ENCODE measurements at places on chromosomes 11 and 22.

- DNase-seq, result no peak
These were observed 39.3 kb downstream of the SGSM1 start for GRCh38 chr22:24845041-24845898.

DNA sequence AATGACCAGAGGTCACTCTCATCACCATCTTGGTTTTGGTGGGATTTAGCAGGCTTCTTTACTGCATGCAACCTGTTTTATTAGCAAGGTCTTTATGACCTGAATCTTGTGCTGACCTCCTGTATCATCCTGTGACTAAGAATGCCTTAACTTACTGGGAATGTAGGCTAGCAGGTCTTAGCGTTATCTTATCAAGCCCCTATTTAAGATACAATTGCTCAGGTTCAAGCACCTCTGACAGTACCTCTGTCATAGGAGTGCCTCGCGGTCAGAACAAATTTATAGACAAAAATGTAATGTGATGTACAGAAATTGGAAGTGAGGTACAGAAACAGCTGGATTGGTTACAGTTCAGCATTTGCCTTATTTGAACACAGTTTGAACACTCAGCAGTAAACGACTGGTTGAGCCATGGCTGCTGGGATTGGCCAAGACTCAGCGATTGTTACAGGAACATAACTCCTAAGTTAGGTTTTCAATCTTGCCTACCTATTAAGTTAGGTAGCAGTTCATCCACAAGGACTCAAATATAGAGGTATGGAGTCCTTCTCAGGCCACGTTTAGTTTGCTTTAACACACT is 16.1 kb upstream of the TMEM123 start:
- no peak for DNase-seq

GRCh38 chr11:45501392-45502225 is 163.8 kb downstream of the CHST1 start:
- DNase-seq, result no peak

DNA sequence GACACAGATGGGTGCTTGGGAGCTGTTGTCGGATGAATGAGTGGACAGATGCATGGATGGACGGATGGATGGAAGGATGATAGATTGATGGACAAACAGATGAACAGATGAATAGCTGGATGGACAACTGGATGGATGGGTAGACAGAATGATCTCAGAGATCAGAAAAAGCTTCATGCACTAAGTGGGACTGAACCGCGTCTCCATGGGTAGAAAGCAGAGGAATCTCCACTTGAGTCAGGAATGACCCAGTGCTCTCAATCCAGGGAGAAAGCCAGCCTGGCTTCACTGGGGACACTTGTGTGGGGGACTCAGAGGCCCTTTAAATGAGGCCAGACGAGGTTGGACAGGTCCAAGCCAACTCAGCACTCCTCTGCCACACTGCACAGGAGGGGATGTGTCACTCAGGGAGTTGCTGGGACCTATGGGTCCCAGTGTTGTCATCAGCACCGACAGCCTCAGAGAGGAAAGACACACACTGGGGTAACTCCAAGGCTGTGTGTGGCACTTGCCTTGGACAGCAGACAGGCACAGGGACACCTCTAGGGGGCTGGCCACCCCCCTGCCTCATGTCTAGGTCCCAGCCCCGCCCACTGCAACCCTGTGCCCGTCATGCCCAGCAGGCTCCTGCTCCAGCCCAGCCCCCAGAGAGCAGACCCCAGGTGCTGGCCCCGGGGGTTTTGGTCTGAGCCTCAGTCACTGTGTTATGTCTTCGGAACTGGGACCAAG is 5.6 kb downstream of the IGLL5 start:
- DNase-seq, result no peak

DNA sequence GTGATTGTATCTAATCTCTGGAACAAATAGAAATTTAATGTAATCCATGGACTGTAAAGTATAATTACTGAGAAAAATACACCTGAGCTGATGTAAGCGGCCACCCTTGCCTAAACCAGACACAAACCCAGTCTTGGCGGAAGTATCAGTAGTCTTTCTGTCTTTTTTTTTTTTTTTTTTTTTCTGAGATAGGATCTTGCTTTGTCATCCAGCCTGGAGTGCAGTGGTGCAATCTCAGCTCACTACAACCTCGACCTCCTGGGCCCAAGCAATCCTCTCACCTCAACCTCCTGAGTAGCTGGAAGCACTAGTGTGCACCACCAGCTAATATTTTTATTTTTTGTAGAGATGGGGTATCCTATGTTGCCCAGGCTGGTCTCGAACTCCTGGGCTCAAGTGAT is 5.5 kb upstream of the CXCR5 start:
- no peak for DNase-seq

DNA sequence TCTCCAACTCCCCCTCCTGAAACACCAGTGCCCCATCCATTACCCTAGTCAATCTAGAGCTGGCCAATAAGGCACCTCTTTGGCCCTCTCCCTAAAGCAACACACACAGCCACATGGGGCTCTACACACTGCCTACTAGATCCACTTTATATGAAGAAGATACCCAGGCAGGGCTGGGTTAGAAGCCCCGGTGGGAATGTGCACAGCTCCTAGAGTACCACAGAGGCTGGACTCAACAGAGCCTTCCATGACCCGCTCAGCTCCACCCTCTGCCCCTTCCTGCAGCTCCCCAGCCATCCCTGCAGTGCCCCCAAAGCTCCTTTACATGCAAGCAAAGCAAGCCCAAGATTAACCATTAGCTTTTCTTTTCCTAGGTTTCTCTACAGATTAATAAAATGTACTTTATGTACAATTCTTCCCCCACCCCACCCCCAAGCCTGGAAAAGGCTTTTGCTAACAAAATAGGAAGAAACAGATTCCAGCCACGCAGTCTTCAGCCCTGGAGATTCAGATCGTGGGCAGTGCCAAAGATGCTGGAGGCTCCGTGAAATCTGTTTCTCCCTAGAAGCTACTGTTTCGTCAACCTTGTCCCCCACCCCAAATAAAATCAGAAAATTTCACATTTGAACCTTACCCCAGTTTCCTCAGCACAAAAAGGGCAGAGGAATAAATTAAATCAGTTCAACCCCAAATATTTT is 51.8 kb downstream of the IGSF9B start:
- DNase-seq, result no peak

DNA sequence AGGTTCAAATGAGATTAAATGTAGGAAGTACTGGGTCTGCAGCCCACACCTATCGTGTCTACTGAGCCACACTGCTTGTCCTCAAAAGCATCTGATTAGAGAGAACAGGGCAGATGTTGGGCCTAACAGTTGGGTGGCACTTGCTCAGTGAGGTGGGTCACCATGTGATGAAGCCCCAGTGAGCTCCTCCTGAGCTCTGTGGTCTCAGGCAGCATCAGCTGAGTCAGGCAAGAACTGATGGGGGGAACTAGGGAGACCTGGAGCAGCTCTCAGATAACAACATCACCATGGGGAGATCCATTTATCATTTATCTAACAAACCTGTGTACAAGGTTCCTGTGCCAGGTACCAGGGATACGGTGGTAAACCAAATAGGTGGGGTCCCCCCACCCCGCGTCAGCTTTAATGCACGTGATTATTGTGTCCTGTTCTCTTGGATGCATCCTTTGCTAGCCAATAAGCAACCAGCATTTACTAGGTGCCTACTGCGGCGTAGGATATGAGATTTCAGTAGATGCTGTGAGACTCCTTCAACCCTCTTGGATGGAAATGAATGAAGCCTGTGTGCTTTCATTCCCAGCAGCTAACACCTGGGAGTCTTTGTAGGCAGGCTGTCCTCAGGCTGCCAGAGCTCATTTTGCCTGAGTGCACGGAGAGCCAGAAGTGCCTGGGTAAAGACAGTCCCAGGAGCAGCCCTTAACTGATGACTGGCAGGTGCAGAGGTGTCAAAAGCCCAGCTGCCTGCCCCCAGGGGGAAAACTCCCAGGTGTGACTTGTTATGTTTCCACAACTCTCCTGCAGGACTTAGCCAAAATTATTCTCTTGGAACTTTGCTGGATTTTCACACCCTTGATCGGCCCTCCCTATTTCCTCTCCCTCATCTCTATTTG is 73.6 kb upstream of the NARS2 start:
- no peak for DNase-seq

- DNase-seq, result peak; percentile 30
These were observed 30.2 kb upstream of the APOBEC3A start for GRCh38 chr22:38927033-38927781.

DNA sequence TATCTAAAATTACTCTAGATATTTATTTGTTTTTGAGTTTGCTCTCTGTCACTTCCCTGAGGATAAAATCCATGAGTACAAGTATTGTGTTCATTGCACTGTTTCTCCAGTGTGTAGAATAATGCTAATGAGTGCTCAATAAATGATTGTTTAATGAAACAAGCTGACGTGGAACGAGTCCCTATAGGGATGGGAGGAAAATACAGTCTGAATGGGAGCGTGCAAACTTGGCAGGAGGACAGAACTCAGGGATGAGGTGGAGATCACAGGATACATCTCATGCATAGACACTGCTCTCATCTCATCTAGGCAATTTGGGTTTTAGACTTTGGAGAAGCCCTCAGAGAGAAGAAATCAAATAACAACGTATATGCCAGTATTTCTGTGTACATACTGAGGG is 58.4 kb upstream of the ZC3H12C start:
- no peak for DNase-seq
